Occipital lobe (tissue), 3 donors: ENCODE measurements at places on chromosomes 1 and 21. TPM values are rescaled to one million over a fixed set of nuclear protein-coding genes. Genes with fewer than 3 reads are reported as not detected.

- no peak for DNase-seq
These were observed 51.4 kb downstream of the LHX4 start for GRCh38 chr1:180281490-180281889.

DNA sequence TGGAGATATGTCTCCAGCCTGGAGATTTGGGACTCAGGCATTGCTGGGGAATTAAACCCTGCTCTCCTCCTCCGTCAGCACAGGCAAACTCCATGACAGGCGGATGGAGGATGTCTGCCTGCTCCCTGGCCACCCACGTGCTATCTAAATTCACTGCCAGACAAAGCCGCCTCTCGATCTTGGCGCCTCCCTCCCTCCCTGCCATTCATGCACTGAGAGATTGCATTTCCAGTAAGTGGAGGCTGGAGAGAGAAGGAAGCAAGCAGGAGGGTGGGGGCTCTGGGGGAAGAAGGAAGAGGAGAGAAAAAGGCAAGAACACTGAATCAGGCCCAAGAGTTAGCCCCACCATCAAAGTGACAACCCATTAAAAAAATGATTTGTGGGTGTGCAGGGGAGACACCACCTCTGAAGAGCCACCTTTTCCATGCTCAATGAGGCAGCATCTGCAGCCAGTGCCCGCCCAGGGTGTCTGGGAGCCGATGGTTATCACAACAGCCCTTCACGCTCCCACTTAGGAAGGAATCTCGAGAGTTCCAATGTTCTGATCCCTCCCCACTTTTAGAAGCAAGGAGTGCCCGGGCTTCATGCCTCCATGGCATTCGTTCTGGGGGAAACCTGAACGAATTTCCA, 183.0 kb downstream of the HIVEP3 start:
- peak; percentile 48 for DNase-seq

The LRRC38 gene
- not detected for total RNA-seq

GRCh38 chr21:16788584-16788983, 724.3 kb upstream of the CXADR start:
- no peak for DNase-seq

GRCh38 chr1:165882168-165882837, 54.9 kb downstream of the UCK2 start:
- DNase-seq: no peak

The RAB7B gene
- total RNA-seq: 0.78 TPM

GRCh38 chr1:11253226-11253625, 9.1 kb downstream of the MTOR start:
- no peak for DNase-seq

DNA sequence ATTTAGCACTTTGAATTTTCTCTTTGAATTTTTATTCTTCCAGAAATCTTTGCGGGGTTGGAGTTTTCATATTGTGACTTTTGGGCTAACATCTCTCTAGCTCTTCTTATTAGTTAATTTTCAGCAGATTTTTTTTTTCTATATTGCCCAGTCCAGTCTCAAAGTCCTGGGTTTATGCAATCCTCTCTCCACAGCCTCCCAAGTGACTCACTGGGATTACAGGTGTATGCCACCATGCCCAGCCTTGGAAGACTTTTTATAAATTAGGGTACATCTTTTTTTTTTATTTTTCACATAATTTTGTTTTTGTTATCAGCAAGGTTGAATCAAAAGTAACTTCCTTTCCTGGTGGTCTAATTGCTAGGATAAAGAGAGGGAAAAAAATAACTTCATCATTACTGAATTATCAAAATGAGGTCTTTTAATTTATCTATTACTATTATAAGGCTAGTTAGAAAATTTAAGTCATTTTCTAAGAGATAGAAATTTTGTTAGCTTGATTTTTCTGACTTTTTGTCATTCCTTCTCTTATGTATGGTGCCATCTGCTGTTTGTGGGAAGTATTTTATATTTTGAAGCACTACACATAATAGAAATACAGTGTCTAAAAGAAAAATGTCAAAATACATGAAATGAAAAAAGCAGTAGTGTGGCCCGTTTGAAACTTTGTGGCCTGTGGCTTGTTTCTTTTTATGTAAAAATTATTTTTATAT, 273.4 kb upstream of the CACYBP start:
- DNase-seq: no peak
